ENCODE measurements at places on chromosomes 7 and 10. TPM values are rescaled to one million over a fixed set of nuclear protein-coding genes. Genes with fewer than 3 reads are reported as not detected.

DNA sequence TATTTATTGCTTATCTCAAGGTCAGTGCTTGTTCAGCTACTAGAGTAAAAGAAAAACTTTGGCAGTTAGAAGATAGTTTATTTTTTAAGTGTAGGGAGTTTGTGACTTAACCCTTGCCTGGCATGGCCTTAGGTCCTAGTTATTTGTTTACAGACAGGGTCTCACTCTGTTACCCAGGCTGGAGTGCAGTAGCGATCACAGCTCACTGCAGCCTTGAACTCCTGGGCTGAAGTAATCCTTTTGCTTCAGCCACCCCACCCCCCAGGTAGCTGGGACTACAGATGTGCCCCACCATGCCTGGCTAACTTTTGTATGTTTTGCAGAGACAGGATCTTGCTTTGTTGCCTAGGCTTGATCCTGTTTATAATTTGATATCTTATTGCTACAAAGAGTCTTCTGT lies 4.2 kb downstream of the ANLN start:
- DNase-seq: no peak

- no peak for DNase-seq
These were observed 137.6 kb downstream of the C10orf105 start for GRCh38 chr10:71582019-71582418.

DNA sequence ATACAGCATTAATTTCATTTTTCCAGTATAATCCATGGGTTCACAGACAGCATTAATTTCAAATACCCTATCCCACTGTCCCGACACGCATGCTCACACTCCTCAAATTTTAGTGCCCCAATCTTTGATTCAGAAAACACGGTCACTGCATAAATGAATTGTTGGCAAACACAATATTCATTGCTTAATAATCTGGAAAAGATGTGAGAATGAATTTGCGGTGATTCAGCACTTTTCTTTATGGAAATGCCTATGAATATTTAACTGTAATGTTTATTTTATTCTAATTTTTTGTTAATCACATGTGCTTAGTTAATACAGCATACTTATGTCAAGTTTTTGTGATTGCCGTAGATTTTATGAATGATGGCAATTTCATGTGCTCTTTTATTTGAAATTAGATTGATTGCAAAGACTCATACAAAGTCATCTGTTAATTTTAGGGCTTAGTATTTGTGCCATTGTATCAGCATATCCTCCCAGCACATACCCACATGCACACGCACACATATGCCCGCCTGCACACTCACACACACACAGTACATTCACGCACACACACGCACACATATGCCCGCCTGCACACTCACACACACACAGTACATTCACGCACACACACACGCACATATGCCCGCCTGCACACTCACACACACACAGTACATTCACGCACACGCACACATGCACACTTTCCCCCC lies 35.1 kb downstream of the MACROH2A2 start:
- DNase-seq: no peak

DNA sequence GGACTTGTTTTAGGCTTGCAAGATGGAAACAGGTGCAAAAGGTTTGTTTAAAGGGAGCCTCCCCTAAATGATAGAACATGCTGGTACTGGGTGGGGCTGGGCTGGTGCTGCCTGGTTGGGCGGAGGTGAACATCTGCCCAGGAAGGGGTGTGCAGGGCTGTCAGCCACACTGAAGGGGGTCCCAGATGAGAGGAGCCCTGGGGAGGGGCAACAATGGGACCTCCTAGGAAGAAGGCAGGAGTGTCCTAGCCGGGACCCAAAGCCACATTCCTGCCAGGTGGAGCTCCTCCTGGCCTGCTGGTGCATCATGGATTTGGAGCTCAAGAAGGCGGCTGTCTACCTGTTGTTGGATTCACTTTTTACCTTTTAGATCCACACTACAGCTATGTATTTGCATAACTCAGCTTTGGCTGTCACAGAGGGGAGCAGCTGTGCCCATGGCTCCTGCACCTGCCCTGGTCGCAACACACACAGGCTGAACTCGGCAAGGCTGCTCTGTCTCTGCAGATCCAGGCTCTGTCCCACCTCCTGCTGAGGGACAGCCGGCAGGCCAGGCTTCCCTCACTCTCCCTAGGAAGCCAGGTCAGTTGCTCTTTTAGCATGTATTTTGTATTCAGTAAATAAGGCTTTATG lies 59.9 kb downstream of the ADARB2 start:
- no peak for DNase-seq

DNA sequence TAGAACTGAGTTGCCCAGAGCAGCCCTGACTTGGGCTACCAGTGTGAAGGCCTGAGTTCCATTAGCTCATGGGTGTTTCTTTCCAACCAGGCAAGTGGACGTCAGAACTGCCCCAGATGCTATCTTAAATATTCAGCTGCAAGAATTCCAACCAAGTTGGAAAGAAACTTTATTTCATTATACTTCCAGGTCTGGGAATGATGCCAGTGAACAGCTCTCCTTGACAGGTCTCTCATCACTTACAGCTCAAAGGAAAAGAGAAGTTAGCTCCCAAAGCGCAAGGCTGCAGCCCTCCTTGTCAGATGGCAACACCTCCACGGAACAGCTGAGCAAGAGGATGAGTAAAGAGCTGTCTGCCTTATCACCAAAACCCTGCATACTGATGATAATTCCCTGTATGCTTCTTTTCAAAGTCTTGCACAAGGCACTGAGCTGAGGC lies 255.5 kb upstream of the AOAH start:
- no peak for DNase-seq

DNA sequence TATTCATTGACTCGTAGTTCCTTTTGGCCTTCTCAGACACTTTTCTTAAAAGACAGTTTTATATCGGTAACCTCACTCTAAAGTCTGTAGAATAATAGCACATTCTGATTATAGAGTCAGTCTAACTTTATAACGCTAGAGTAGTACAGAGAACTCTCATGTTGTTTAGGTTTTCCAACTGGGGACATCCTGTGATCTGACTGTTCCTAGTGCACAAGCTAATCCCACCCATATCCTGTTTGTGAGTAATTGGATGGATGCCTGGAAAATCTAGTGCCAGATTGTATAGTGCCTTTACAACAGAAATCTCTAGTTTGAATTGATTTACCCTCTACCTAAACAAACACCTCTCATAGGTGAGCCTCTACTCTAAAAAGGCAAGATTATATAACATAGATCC lies 107.4 kb downstream of the ZEB1 start:
- DNase-seq: no peak

DNA sequence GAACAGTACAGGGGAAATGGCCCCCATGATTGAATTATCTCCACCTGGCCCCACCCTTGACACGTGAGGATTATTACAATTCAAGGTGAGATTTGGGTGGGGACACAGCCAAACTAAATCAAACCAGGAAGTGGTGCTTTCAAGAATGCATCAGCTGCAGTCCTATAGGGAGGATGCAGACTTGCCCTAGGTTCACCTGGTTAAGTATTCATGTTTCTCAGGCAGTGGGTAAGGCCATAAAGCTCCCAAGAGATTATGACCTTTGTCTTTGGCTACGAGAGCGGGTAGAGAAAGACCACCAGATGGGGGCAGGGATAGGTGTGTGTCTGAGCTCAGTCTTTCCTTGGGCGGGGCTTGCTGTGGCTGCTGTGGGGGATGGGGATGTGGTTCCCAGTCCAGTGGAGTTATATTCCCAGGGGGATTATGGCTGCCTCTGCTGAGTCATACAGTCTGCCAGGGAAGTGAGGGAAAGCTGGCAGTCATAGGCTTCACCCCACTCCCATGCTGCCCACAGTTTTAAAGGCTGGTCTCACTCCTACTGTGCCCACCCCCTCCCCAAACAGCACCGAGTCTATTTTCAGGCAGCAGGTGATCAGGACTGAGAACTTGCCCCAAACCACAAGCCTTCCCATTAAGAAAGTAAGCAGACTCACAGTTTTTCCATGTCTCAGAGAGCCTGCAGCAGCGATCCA lies 8.4 kb upstream of the R3HCC1L start:
- DNase-seq: no peak

DNA sequence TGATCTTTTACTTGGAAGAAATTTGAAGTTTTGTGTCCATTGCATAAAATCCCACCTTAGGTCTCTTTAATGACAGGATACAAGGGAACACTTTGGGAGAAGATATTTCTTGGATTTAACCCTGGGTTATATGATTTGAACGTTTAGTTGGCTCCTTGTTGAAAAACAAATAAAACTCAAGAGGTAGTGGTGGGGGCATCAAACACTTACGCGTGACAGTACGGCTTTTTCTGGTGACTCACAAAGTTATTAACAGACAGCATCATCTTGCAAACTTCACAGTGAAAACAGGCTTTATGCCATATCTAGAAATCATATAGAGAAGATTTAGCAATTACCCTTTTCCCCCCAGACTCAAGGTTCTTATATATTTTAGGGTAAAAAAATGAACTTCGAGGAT lies 699 bp downstream of the NRAP start:
- DNase-seq: no peak

DNA sequence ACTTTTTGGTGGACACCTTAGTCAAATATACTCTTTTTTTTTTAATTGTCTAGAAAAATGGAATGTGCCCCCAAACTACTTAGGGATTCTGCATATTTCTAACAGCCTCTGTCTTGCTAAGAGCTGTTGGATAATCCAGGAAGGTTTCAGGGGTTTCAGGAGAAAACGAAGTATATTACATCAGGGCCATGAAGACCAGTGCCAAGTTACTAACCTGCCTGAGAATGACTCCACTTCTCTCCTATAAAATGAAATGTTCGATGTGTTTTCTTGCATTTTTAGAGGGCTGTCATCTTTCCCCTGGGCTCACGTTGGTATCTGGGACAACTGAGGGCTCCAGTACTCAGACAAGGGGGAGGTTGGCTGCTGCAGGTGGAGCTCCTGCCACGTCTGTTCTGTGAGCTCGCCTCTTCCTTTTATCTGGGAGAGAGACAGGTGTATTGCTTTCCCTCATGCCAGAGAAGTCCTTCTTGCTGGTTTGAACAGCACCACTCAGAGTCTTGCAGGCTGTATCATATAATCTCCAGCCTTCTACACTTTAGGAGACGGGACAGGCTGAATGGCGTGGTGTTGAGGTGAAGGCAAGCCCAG lies 71.3 kb downstream of the CAMK1D start:
- DNase-seq: no peak

- DNase-seq: no peak
These were observed 19.7 kb downstream of the DNAJC12 start for GRCh38 chr10:67818323-67818722.

DNA sequence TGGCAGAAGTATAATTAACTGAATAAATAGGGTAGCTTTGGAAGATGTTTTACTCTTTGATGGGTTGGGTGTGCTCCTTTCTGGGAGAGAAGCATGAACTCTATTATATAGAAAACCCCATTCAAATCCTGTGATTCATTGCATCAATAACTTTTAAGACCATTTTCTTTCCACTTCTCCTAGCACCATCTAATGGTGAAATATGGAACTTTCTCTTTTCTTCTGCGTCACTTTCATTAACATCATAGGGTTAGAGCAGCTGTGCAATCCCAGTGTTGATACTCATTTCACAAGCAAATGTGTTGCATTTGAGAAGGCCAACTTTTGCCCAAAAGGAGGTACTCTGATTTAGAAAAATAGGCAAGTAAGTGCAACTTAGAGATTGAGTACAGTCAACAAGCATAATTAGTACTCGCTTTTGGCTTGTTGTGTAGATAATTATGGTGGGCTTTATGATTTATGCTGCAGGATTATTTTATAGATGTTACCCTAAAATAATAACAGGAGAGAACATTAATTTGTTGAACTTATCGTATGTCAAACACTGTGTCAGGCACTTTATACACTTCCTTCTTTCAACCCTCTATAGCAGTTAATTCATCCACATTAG lies 92.9 kb downstream of the CPED1 start:
- no peak for DNase-seq

- peak; percentile 74 for DNase-seq
These were observed 86.2 kb downstream of the CREM start for GRCh38 chr10:35212856-35213255.

GRCh38 chr10:65142641-65143435 lies 1621.6 kb downstream of the REEP3 start:
- no peak for DNase-seq

GRCh38 chr10:44425466-44425865 lies 40.6 kb upstream of the CXCL12 start:
- no peak for DNase-seq

DNA sequence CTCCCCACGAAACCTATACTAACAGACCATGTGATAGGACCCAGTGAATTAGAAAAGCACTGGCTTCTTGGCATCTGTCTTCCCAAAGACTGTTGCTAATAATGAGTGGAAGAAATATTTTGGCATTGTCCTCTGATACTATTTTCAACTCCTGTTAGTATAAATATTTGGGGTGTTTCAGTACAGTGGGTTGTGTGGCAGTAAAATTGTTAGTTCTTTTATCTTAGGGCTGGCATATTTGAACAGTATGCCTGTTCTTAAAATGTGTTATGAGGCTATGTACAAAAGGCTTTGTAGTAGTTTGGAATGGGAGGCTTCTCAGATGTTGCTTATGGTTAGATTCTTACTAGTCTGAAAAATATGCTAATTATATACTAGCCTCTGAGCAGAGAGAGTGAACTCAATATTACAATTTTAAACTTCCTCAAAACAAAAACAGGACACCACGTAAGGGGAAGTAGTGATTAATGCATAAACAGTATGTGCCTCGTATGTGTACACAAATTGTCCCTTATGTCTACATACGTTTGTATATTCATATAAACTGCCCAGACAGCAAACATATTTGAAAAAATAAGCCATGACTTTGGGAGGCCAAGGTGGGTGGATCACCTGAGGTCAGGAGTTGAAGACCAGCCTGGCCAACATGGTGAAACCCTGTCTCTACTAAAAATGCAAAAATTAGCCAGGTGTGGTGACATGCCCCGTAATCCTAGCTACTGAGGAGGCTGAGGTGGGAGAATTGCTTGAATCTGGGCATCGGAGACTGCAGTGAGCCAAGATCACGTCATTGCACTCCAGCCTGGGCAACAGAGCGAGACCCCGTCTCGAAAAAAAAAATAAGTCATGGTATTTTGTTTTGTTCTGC lies 115.4 kb downstream of the ARID5B start:
- no peak for DNase-seq

DNA sequence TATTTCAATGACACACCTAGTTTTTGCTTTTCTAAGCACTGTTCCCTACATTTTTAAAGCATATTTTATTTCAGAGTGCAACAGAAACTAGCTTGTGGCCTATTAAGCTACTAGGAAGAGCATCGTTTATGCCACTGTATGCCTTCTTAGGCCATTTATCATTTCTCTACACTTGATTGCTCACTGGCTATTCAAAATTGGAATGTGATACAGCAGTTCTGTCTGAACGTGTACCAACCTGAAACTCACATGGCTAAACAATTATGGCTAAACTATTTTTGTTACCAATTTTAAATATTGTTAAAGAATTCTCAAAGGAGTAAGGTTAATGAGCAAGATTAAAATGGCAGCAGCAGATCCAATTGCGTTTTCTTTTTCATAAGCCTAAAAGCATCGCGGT lies 105.2 kb downstream of the GSAP start:
- no peak for DNase-seq

Gene PSD
- 343 TPM for total RNA-seq

Gene GIMAP8
- total RNA-seq: 7.2 TPM

Gene CUL1
- total RNA-seq: 53.9 TPM

Gene GNA12
- 46.5 TPM for total RNA-seq

Gene PRKRIP1
- 26.0 TPM for total RNA-seq

Gene MGAM2
- not detected for total RNA-seq

Gene OR6B1
- total RNA-seq: not detected

Gene COL28A1
- 9.9 TPM for total RNA-seq
